SJCRH30 (cell line): ENCODE measurements at places on chromosomes 5 and 9. TPM values are rescaled to one million over a fixed set of nuclear protein-coding genes. Genes with fewer than 3 reads are reported as not detected.

DNA sequence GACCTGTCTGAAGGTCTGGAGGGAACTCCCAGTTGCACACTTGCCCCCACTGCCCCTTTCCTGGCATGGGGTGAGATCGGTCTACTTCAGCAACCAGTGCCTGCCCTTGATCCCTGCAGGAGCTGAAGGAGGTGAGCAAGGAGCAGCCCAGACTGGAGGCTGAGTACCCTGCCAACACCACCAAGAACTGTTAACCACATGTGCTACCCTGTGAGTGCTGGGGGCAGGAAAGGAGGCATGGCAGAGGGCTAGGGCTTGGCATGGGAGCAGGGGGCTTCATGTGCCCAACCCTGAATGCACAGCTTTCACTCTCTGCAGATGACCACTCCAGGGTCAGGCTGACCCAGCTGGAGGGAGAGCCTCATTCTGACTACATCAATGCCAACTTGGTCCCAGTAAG is 17.3 kb upstream of the SPTLC1 start:
- no peaks in the 10 kb centered on the region for H3K36me3 ChIP-seq
- no peaks in the 10 kb centered on the region; the same call in 1 of the 2 replicates for H3K4me1 ChIP-seq
- no peak overlapping the region for H3K4me3 ChIP-seq
- no peaks in the 10 kb centered on the region for H3K27me3 ChIP-seq
- no peak for DNase-seq

DNA sequence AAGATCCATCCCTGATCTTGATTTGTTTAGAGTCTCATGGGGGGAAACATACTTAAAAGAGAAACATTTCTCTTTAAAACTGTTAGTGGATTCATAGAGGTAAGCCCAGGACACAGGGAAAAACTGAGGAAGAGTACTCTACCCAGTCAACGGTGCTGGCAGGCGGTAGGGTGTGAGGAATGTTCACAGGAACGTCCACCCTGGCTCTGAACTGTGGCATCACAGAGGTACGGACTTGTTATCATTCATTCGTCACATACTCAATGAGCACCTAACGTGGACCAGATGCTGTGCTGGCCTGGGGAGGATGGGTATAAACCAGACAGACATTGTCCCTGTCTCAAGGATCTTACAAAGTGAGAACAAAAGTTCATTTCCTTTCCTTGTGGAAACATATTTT is 18.8 kb upstream of the PPARGC1B start:
- no peak overlapping the region for H3K27ac ChIP-seq
- no peak overlapping the region for H3K4me3 ChIP-seq
- no peaks in the 10 kb centered on the region for H3K36me3 ChIP-seq
- no peaks in the 10 kb centered on the region for H3K27me3 ChIP-seq
- no peak for DNase-seq
- no peaks in the 10 kb centered on the region for H3K4me1 ChIP-seq

GRCh38 chr9:122265149-122265915 is 650 bp downstream of the MRRF start:
- H3K36me3 ChIP-seq, result no peaks in the 10 kb centered on the region
- H3K4me1 ChIP-seq, result peaks cover 7% of the 10 kb centered on the region
- peak overlapping the region; percentile 80 for H3K4me3 ChIP-seq

- no peak overlapping the region for H3K4me3 ChIP-seq
- no peaks in the 10 kb centered on the region for H3K27me3 ChIP-seq
- DNase-seq, result no peak
- no peaks in the 10 kb centered on the region for H3K36me3 ChIP-seq
- H3K27ac ChIP-seq, result no peak overlapping the region
- no peaks in the 10 kb centered on the region for H3K4me1 ChIP-seq
Observed at GRCh38 chr9:1366276-1366675, 316.1 kb downstream of the DMRT2 start.

DNA sequence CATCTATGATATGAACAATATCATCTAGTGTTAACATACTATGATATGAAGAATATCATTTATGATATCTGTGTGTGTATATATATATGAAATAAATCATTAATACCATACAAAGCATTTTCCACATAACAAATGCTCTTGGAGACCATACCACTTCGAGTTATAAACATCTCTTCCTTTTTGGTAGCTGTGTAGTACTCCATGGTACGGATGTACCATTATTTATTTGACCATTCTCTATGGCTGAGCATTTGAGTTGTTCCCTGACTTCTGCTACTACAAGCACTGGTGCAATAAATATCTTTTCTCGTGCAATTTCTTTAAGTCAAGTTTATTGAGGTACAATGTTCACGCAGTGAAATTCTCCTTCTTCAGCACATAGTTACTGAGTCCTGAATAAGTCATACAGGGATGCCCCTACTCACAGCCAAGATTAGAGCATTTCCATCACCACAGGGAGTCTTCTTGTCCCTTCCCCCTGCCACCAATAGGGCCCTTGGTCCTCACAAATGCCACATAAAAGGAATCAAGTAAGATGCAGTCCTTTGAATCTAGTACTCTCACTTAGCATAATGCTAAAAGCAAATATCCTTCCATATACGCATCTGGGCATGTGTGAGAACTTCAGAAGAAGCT is 75.2 kb upstream of the SLC25A48 start:
- no peaks in the 10 kb centered on the region for H3K36me3 ChIP-seq
- peaks cover 3% of the 10 kb centered on the region; the same call in 1 of the 2 replicates for H3K27me3 ChIP-seq
- peaks cover 3% of the 10 kb centered on the region; the same call in 1 of the 2 replicates for H3K4me1 ChIP-seq
- H3K4me3 ChIP-seq, result no peak overlapping the region
- no peak for DNase-seq

GRCh38 chr9:16069671-16070454 is 517.0 kb downstream of the CCDC171 start:
- DNase-seq, result no peak
- no peak overlapping the region for H3K4me3 ChIP-seq
- H3K36me3 ChIP-seq, result no peaks in the 10 kb centered on the region
- H3K4me1 ChIP-seq, result peaks cover 4% of the 10 kb centered on the region; the same call in 1 of the 2 replicates
- no peaks in the 10 kb centered on the region for H3K27me3 ChIP-seq

DNA sequence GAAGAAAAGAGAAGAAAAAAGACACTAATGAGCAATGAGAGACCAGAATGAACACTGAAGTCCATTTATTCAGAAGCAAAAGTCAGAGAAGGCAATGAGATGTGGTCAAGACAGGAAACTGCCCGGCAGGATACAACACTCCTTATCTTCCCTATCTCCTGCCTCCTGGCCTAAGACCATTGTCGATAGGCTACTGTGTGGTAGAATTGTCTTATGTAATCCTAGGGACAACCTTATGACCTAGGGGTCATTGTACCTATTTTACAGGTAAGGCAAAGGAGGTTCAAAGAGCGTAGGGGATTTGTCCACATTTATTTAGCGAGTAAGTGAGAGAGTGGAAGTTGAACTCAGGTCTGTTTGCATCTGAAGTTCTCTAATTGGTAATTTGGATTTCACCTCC is 63.0 kb upstream of the PTPN3 start:
- no peak overlapping the region for H3K4me3 ChIP-seq
- H3K36me3 ChIP-seq, result no peaks in the 10 kb centered on the region
- H3K27ac ChIP-seq, result no peak overlapping the region
- H3K4me1 ChIP-seq, result peaks cover 15% of the 10 kb centered on the region
- no peak for DNase-seq

DNA sequence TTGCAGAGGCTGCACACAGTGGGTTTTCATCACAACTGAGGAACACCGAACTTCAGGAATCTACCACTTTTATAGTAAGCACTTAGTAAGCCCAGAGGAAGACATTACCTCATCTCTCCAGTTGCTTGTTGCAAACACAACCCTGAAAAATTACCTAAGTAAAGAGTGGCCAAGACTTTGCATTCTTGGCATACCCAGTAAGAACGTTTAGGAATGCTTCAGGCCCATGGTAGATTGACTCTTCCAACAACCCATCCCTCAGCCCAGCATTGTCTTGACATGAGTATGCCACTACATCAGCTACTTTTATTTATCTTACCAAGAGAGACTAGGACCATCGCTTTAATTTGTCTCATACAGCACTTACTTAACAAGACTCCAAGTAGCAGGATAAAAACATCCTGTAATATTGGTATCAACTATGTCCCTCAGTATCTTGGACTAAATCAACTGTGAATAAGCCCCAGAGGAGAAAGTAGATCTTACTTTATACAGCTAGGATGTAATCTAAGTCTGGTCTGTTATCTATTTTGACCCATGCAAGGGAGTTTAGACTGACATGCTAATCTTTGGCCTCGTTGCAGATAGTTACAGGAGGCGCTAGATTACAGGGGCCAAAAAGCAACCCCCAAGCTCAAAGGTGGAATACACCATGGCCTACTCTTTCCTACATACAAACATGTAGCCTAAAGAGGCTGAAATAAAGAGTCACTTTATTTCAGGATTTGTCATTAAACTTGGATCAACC is 114.9 kb downstream of the INVS start:
- no peak for DNase-seq
- no peak overlapping the region for H3K27ac ChIP-seq
- no peaks in the 10 kb centered on the region for H3K27me3 ChIP-seq
- no peaks in the 10 kb centered on the region for H3K4me1 ChIP-seq
- peaks cover 2% of the 10 kb centered on the region; the same call in 1 of the 2 replicates for H3K36me3 ChIP-seq

DNA sequence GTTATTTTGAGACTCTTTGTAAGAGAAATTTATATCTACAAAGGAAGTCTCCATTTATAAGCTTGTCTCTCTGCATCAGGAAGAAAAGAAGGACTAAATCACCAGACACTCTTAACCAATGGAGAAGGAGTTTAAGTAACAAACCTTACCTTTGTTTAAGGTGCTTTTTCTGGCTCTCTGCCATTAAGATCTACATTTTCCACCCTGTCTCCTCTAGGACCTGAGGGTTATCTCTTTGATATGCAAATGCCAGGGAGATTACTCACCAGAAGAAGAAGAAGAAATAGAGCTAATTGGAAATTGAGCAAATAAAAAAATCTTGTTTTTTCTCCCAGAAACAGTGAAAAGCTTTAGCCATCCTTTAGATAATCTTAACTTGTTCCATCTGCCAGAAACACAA is 60.9 kb downstream of the CDKN2A start:
- no peaks in the 10 kb centered on the region; the same call in 1 of the 2 replicates for H3K36me3 ChIP-seq
- no peaks in the 10 kb centered on the region for H3K27me3 ChIP-seq
- no peak for DNase-seq
- no peak overlapping the region for H3K27ac ChIP-seq
- no peaks in the 10 kb centered on the region for H3K4me1 ChIP-seq
- no peak overlapping the region for H3K4me3 ChIP-seq

- no peak overlapping the region for H3K27ac ChIP-seq
- peaks cover 10% of the 10 kb centered on the region for H3K36me3 ChIP-seq
- DNase-seq, result no peak
- no peak overlapping the region for H3K4me3 ChIP-seq
- peaks cover 4% of the 10 kb centered on the region; the same call in 1 of the 2 replicates for H3K4me1 ChIP-seq
- no peaks in the 10 kb centered on the region for H3K27me3 ChIP-seq
Observed at GRCh38 chr9:127455324-127455992, 4.1 kb downstream of the LRSAM1 start.

MCC gene
- 26.6 and 26.9 TPM in 2 replicates for total RNA-seq

PPIP5K2 gene
- total RNA-seq, result 48.6 and 53.5 TPM in 2 replicates

BSPRY gene
- total RNA-seq, result 0.10 and 0.15 TPM in 2 replicates

ARHGEF37 gene
- 0.05 and 0.38 TPM in 2 replicates for total RNA-seq

C7 gene
- 12.2 and 17.2 TPM in 2 replicates for total RNA-seq

CEL gene
- 0.53 and 0.71 TPM in 2 replicates for total RNA-seq

PCDHGB2 gene
- 8.9 and 9.8 TPM in 2 replicates for total RNA-seq

PDE6A gene
- total RNA-seq, result 0.28 and 0.47 TPM in 2 replicates

LHX3 gene
- total RNA-seq, result not detected in 2 replicates

CMBL gene
- not detected in 2 replicates for total RNA-seq
